Heart right ventricle (tissue), 16 donors: ENCODE measurements at places on chromosomes 6 and 20. TPM values are rescaled to one million over a fixed set of nuclear protein-coding genes. Genes with fewer than 3 reads are reported as not detected.

Gene GABBR1
- 10.2 TPM for total RNA-seq

Gene FOXF2
- 0.18 TPM for total RNA-seq

- no peaks in the 10 kb centered on the region for H3K27me3 ChIP-seq
- DNase-seq = no peak
- H3K27ac ChIP-seq = no peak overlapping the region
- H3K36me3 ChIP-seq = no peaks in the 10 kb centered on the region
- H3K4me3 ChIP-seq = no peak overlapping the region
- no peaks in the 10 kb centered on the region for H3K4me1 ChIP-seq
Measured at GRCh38 chr6:163754866-163755265, 340.3 kb downstream of the QKI start.

DNA sequence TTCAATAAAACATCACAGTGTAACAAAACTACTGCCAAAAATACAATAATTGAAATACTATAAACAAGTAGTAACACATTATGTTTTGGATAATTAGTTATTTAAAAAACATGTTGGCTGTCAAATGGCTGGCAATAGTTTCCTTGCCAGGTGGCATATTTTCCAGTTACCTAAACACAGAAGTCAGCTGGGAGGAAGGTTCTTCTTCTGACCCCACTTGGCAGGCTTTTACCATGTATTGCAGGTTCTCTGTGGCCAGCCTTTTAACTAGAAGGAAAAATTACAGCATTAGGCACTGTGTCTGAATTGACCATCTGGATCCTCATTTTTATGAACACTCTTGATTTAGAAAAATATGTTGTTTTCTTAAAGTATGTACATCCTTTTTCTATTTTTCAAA lies 131.4 kb downstream of the MMS22L start:
- H3K36me3 ChIP-seq = peaks cover 35% of the 10 kb centered on the region
- no peak overlapping the region for H3K4me3 ChIP-seq
- H3K4me1 ChIP-seq = no peaks in the 10 kb centered on the region
- H3K27ac ChIP-seq = no peak overlapping the region
- H3K27me3 ChIP-seq = no peaks in the 10 kb centered on the region

Gene MUC22
- total RNA-seq = 0.36 TPM

DNA sequence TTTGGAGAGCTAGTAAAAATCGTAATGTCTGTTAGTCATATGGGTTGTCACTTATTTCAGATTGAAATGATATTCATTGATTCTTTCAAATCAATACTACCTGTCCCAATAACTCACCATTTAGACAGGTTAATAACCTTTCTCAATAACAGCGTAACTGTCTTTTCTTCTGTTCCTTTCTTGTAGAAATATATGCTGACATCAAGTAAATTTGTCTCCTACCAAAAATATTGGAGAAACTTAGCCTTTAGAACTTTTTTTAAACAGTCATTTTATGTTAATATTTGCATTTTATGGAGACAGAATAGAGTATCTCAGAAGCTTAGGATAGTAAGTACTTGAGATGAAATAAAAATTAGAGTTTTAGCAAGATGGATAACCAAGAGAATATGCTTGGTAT lies 278.2 kb downstream of the UST start:
- no peak overlapping the region for H3K27ac ChIP-seq
- H3K27me3 ChIP-seq = no peaks in the 10 kb centered on the region
- H3K36me3 ChIP-seq = no peaks in the 10 kb centered on the region
- H3K4me1 ChIP-seq = no peaks in the 10 kb centered on the region

DNA sequence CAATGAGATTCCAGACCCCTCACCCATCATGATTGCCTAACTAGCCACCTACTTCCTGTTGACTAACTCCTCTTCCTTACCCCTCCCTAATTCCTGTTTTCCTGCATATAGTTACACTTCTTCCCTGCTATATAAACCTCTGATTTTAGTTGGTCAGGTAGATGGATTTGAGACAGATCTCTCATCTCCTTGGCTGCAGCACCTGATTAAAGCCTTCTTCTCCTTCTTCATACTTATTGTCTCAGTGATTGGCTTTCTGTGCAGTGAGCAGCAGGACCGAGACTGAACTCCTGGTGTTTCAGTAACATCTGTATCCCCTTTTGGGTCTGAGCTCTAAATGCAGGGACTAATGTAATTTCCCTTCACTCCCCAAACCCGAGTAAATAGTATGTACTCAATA lies 51.7 kb upstream of the ATXN1 start:
- no peak overlapping the region for H3K27ac ChIP-seq
- no peaks in the 10 kb centered on the region for H3K4me1 ChIP-seq
- no peaks in the 10 kb centered on the region for H3K27me3 ChIP-seq
- H3K4me3 ChIP-seq = no peak overlapping the region
- no peaks in the 10 kb centered on the region for H3K36me3 ChIP-seq

Gene LHFPL5
- not detected for total RNA-seq

Gene IL20RA
- 1.4 TPM for total RNA-seq

Gene CYP21A2
- not detected for total RNA-seq

Gene KIAA1755
- total RNA-seq = 5.9 TPM

Gene FAM162B
- total RNA-seq = 2.3 TPM

DNA sequence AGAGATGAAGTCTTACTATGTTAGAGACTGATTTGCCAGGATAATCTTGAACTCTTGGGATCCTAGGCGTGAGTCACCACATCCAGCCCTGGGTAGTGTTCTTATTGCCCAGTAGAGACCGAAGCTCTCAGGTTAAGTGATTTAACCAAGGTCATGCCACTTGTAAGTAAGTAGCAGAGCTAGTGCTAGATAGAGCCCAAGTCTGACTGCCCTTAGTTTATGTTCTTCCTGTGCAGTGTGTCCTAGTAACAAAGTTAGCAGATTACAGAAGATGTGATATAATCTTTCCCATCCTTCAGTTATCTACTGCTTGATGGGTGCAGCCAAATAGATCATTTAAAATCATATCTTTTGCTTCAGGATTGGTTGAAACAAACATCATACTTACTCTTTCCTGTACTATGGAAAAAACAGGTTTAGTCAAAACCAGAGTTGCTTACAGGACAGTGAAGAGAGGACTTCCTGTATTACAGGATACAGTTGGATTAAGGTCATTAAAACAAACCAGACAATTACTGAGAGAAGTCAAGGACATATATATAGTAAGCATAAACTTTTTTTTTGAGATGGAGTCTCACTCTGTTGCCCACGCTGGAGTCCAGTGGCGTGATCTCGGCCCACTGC lies 9.5 kb upstream of the PABPC1L start:
- no peak overlapping the region for H3K4me3 ChIP-seq
- peaks cover 53% of the 10 kb centered on the region for H3K4me1 ChIP-seq
- H3K36me3 ChIP-seq = peaks cover 59% of the 10 kb centered on the region
- no peak overlapping the region for H3K27ac ChIP-seq
- no peak for DNase-seq
- no peaks in the 10 kb centered on the region for H3K27me3 ChIP-seq

GRCh38 chr20:47377122-47377722 lies 20.7 kb upstream of the ZMYND8 start:
- H3K36me3 ChIP-seq = no peaks in the 10 kb centered on the region
- H3K27ac ChIP-seq = no peak overlapping the region
- DNase-seq = no peak
- H3K4me1 ChIP-seq = no peaks in the 10 kb centered on the region
- no peaks in the 10 kb centered on the region for H3K27me3 ChIP-seq

DNA sequence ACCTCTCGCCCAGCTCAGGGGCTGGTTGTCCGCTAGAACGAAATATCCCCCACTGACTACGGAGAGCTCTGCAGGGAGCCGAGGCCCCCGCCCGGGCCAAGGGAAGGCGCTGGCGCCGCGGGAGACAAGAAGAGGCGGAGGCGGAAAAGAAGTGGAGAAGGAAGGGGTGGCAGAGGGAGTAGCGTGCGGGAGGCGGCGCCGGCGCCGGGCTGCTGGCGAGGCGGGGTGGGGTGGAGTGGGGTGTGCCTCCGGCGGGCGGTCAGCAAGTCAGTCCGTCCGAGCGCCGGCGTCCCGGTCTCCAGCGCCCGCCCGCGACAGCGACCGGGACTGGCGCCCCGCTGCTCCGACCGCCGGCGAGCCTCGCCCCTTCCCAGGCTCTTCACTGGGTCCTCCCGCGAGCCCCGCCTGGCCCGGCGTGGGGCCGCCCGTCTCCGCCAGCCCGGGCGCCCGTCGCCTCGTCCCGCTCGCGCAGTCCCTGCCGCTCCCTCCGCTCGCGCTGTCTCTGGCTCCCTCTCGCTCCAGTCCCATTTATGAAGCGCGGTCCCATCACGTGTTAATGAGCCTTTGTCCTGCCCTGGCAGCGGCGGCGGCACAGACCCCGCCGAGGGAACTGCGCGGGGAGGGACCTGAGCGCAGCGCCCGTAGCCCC lies at the start of gene CNR1:
Gene CNR1, minus strand, starts transcription at position 504 of the 649 bp plus-strand sequence. CDS start 21,073 bp downstream, outside the sequence.
- peak; percentile 53 for DNase-seq
- H3K36me3 ChIP-seq = no peaks in the 10 kb centered on the region
- peaks cover 75% of the 10 kb centered on the region for H3K27me3 ChIP-seq
- peaks cover 20% of the 10 kb centered on the region for H3K4me1 ChIP-seq
- no peak within 1 kb of the TSS for H3K27ac ChIP-seq

DNA sequence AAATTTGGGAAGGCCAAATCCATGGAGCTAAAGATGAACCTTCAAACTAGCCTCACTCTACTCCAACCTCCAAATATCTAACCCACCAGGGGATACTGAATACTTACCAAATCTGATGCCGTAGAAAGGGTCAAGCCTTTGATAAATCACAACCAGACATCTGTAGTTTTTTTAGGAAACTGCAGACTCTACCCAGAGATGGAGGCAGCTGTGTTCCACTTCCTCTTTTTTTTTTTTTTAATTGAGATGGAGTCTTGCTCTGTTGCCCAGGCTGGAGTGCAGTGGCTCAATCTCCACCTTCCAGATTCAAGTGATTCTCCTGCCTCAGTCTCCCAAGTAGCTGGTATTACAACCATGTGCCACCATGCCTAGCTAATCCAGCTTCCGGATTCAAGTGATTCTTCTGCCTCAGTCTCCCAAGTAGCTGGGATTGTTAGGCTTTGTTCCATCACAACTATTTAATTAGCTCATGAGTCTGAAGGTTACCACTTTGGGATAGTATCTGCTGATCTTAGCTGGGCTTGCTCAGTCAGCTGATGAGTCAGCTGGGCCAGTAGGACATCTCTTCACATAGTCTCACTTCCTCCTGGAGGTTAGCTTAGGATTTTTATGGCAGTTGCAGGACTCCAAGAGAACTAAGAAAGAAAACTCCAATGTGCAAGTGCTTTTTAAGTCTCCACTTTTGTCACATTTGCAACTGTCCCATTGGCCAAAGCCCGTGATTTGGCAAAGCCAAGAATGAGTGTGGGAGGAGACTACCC lies 13.3 kb downstream of the FRK start:
- DNase-seq = no peak
- H3K4me3 ChIP-seq = no peak overlapping the region
- no peak overlapping the region for H3K27ac ChIP-seq
- H3K4me1 ChIP-seq = no peaks in the 10 kb centered on the region
- H3K36me3 ChIP-seq = no peaks in the 10 kb centered on the region
- H3K27me3 ChIP-seq = no peaks in the 10 kb centered on the region

Gene MATN4
- total RNA-seq = not detected

DNA sequence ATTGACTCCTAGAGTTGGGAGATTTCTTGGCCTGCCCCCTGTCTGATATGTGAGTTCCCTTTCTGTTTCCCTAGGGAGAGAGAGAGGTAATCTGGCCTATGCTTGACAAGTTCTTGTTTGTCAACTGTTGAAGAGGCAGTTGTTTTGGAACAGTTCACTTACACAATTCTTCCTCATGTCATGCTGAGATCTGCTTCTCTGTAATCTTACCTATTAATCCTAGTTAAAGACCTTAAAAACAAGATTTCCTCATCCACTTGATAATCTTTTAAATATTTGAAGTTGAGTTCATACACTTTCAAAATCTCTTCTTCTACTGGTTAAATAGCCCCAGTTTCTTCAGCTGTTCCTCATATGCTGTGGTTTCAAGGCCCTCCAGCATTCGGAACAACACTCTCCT lies 89.9 kb downstream of the FIG4 start:
- H3K4me1 ChIP-seq = no peaks in the 10 kb centered on the region
- DNase-seq = no peak
- H3K27me3 ChIP-seq = no peaks in the 10 kb centered on the region
- no peak overlapping the region for H3K27ac ChIP-seq
- H3K4me3 ChIP-seq = no peak overlapping the region

Gene CDH4
- total RNA-seq = 0.09 TPM

Gene OR2H2
- not detected for total RNA-seq

GRCh38 chr6:118100717-118101116 lies 193.7 kb downstream of the SLC35F1 start:
- no peaks in the 10 kb centered on the region for H3K36me3 ChIP-seq
- H3K27me3 ChIP-seq = no peaks in the 10 kb centered on the region
- H3K4me1 ChIP-seq = no peaks in the 10 kb centered on the region
- DNase-seq = no peak

DNA sequence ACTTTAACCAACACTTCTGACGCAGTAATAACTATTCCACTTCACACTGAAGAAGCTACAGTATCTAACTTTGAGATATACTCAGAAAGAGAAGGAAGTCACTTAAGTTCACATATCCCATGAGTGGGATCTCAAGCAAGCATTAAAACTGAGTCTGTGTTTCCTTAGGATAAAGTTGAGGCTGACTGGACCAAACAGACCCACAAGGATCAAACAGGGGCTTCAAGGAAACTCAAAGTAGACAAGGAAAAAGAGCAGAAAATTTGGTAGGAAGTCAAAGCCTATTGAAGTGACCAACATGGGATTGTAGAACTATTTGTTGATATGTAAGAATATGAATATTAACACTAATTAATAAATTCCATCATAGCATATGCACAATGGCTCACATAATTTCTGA lies 294.9 kb downstream of the ADGB start:
- no peaks in the 10 kb centered on the region for H3K36me3 ChIP-seq
- no peaks in the 10 kb centered on the region for H3K4me1 ChIP-seq
- H3K27me3 ChIP-seq = no peaks in the 10 kb centered on the region
- H3K4me3 ChIP-seq = no peak overlapping the region
- H3K27ac ChIP-seq = no peak overlapping the region

GRCh38 chr20:23279836-23280235 lies 70.8 kb upstream of the NXT1 start:
- no peak overlapping the region for H3K27ac ChIP-seq
- H3K27me3 ChIP-seq = no peaks in the 10 kb centered on the region
- no peaks in the 10 kb centered on the region for H3K36me3 ChIP-seq
- no peaks in the 10 kb centered on the region for H3K4me1 ChIP-seq
- H3K4me3 ChIP-seq = no peak overlapping the region

Gene CCN6
- total RNA-seq = not detected
